ENCODE measurements at places on chromosomes 3 and 15. TPM values are rescaled to one million over a fixed set of nuclear protein-coding genes. Genes with fewer than 3 reads are reported as not detected.

LIPH gene
- 15.2 TPM for total RNA-seq

DNA sequence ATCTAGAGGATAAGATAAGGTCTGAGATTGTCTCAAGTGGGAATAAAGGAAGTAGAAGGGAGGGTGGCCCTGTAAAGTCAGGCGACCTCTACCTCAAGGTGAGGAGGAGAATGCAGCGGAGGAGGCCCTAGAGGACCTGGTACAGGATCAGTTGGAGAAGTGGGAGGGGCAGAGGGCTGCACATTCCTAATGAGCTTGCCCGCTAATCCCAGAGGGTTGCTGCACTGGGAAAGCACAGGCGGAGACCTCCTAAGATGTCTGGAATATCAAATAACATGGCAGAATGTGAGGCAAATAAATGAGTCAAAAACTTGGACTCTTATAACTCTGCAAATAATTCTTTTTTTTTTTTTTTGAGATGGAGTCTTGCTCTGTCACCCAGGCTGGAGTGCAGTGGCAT lies 30.2 kb upstream of the VPS8 start:
- H3K4me1 ChIP-seq, result peaks cover 15% of the 10 kb centered on the region
- H3K36me3 ChIP-seq, result no peaks in the 10 kb centered on the region
- no peak overlapping the region for H3K4me3 ChIP-seq
- no peaks in the 10 kb centered on the region for H3K27me3 ChIP-seq
- no peak for DNase-seq
- H3K27ac ChIP-seq, result no peak overlapping the region

DNA sequence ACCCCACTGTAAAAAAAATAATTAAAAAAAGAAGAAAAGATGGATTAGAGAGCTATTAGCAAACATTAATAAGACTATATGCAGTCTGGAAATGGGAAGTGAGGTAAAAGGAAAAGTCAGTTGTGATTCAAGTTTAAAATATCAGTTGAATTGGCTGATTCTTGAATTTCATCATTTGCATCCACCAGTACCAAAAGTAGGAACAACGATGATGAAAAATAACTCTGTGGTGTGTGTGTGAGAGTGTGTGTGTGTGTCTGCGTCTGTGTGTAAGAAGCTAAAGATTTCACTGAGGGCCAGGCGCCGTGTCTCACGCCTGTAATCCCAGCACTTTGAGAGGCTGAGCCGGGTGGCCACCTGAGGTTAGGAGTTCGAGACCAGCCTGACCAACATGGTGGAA lies 56.0 kb upstream of the SLC4A7 start:
- no peak overlapping the region for H3K4me3 ChIP-seq
- H3K27ac ChIP-seq, result no peak overlapping the region
- DNase-seq, result no peak

DNA sequence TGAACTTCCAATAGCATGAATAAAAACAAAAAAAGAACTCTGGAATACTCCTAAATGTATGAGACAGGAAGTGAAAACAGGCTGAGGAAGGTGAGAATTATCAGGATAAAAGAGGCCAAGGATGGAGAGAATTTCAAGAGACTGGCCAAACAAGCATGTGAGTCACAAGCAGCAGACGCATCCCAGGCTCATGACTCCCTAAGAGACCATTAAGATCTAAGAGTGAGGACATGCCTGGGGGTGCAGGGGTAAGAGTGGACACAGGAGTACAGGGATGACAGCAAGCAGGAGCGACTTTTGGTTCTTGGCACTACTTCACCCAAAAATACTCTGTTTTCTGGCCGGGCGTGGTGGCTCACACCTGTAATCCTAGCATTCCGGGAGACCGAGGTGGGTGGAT lies 7.1 kb downstream of the SCAMP2 start:
- peaks cover 11% of the 10 kb centered on the region for H3K36me3 ChIP-seq
- DNase-seq, result no peak
- H3K4me3 ChIP-seq, result no peak overlapping the region

DNA sequence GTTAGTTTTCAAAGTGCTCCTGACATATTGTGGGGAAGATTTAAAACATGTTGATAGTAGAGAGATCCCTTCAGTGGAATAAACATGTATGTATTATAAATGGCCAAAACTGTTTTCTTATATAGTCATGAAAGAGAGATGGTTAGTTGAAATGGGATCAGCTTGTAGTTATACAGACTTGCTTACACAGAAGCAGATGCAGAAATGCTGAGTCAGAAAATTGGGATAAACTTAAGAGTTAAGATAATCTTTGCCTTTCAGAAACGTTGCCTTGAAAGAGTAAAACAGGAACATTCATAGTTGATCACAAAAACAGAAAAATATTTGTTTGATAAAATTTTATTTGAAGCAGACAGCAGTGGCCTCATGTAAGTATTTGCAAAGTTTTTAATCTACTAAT lies 433.2 kb upstream of the BCHE start:
- no peaks in the 10 kb centered on the region for H3K4me1 ChIP-seq
- DNase-seq, result no peak
- H3K27me3 ChIP-seq, result no peaks in the 10 kb centered on the region
- no peak overlapping the region for H3K4me3 ChIP-seq
- no peaks in the 10 kb centered on the region for H3K36me3 ChIP-seq
- H3K27ac ChIP-seq, result no peak overlapping the region
